ENCODE measurements at places on chromosomes 13 and 19.

GRCh38 chr13:27922883-27923612 lies 3.2 kb downstream of the PDX1 start:
- DNase-seq: no peak

DNA sequence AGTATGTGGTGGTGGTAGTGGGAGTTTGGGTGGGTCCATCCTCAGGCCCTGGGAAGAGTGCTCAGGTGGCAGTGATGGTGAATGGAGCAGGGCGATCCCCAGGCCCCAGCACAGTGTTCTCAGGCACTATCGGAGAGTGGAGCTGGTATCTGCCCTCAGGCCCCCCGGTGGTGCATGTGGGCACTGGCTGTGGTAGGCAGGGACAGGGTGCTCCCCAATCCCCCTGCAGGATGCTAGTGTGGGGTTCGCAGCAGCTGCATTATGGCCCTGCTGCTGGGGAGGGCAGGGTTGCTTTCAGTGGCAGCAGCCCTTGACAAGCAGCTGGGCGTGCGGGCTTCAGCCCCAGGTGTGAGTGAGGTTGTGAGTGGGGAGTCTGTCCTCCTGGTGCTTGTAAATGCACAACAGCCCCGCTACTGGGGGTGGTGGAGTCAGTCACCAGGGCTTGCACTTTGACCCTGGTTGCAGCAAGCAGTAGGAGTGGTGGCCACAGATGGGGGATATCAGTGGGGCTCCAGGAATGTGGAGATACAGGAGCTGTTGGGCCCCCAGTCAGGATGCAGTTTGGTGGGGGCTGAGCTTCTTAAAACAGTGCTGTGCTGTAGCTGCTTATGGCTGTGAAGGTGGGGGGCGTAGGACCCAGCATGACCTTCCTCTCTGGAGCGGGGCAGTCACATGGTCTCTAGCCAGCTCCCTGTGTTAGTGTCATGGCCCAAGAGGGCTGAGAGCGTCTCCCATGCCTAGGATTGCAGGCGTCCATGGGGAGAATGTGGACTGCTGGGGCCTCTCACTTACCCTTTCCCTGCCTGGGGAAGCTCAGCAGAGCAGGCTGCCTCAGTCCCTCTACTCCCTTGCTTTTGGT lies 38.7 kb upstream of the ARHGEF7 start:
- DNase-seq: no peak

DNA sequence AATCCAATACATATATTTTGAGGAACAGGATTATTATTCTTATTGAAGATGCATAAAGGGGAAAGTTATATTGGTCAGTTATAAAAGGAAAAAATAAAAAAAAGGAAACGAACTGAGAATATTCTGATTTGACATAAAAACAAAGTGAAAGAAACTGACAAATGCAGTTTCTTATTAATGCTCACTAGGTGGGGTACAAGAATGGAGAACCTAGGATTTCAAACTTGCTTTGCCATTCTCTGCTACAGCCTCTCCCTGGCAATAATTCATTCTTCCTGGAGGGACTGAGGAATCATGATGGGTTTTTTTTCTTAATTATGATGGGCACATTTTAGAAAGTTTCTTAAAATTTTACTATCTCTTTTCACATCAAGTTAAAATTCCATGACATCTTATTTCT lies 154.9 kb downstream of the PCDH9 start:
- DNase-seq: no peak

DNA sequence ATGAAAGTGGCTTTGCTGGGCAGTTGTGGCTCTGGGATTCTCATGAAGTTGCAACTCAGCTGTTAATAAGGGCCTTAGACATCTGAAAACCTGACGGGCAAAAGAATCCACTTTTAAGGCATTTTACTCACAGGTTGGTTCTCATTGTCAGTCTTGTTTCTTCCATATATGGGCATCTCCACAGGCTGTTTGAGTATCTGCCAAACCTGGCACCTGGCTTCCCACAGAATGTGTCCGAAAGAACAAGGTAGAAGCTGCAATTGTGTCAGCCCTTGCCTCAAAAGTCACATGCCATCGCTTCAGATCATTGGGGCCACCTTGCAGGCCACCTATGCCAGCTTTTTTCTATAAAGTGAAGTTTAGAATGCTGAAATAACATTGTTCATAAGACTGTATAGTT lies 102.4 kb downstream of the KCTD12 start:
- no peak for DNase-seq

GRCh38 chr19:793806-794205 lies 3.4 kb upstream of the PTBP1 start:
- no peak for DNase-seq
